Renal pelvis (tissue), 12 donors: ENCODE measurements at places on chromosomes 5 and 9. TPM values are rescaled to one million over a fixed set of nuclear protein-coding genes. Genes with fewer than 3 reads are reported as not detected.
A peak's percentile ranks its signal among the peaks of the same experiment; 100 is the strongest.

The TRPM6 gene
- polyA plus RNA-seq, result 0.95 TPM

The SEMA6A gene
- 46.0 TPM for polyA plus RNA-seq

The TTC1 gene
- polyA plus RNA-seq, result 57.2 TPM

The OCLN gene
- polyA plus RNA-seq, result 46.1 TPM

The CARTPT gene
- not detected for polyA plus RNA-seq

The WDR70 gene
- polyA plus RNA-seq, result 47.7 TPM

The SPTLC1 gene
- polyA plus RNA-seq, result 85.5 TPM

The ZDHHC11 gene
- 9.9 TPM for polyA plus RNA-seq

The ZNF79 gene
- polyA plus RNA-seq, result 8.0 TPM

The SPINK13 gene
- 0.91 TPM for polyA plus RNA-seq

DNA sequence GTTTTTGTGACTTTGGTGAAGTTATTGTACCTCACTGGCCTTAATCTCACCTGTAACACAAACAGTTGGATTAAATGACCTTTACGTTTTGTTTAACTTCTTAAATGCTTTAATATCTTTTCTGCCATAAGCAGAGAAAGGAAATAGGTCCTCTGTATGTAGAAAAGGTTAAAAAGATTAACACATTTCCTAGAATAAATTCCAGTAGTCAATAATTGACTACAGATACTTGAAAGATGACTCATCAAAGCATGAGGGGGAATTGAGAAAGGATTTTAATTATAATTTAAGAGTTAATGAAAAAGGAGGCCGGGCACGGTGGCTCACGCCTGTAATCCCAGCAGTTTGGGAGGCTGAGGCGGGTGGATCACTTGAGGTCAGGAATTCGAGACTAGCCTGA, 35.8 kb upstream of the CMYA5 start:
- no peak for DNase-seq

GRCh38 chr9:74414325-74414724, 82.8 kb upstream of the RORB start:
- DNase-seq, result no peak

- peak; percentile 56 for DNase-seq
These were observed 18.4 kb downstream of the LSM11 start for GRCh38 chr5:157761690-157762621.

DNA sequence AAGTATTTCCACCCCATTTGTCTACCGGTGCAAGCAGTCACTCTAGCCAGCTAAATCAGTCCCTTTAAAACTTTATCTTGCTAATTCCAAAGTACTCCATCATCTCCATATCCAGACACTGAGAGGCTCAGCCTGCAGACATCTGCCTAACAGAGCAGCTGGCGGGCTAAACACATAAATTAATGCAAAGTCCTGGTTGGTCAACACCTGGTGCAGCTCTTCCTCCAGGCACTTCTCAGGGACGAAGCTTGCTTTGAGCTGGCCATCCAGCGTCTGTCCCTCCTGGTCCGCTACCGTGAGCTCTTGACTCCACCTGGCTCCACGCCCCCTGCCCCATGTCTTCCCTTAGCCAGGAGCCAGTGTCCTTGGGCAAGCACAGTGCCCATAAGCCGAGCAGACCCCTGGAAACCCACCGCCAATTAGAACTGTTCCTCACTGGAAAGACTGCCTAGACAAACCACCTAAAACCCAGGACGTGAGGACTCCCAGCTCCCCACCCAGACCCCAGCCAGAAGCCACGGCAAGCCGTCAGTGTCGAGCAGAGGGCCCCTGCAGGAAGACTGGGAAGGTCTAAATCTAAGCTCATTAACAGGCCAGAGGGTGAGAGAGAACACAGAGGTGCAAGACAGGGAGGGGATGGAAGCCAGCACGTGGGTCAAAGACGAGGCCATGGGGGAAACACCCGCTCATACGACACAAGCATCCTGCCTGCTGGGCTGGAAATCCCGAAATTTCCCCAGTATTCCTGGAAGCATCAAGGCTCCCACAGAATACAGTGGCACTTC, 120.0 kb downstream of the COL23A1 start:
- DNase-seq, result no peak

- peak; percentile 86 for DNase-seq
These were observed 56.9 kb downstream of the ACER2 start for GRCh38 chr9:19465586-19466279.

DNA sequence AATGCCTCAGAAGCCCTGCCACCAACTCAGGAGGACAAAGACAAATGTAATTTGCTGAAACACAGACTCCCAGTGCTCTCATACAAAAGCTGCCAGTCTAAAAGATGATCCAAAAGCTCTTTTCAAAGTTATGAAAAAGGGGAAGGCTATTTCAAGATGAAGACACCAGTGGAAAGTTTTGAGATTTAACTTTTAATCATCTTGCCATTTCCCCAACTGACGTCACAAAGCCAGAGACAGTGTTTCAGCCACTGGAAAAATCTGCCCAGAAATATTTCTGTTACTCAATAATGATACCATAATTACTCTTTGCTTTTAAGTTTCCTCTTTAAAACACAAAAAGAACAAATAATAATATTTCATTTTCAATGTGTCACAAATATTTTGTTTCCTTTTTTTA, 20.9 kb downstream of the ENG start:
- no peak for DNase-seq

DNA sequence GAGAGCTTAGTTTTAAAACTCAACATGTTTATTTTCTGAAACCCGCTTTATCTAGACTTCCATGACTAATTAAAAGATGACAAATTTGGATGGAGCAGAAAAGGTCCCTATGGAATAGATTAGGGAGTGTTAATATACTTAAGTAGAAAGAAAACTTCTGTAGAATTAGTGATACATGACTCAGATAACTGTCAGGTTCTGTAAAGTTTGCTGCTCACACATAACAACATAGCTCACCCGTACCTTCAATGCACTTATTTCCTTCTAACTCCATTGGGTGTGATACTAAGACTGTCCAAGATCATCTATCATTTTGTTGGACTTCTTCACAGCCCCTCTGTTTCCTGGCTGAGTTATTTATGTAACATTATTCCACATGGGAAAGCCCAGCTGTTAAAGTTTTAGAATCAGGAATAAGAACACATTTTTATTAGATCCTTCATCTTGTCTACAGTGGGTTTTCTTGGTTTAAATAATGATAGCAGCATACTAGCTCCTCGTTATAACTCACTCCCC, 27.8 kb downstream of the TMEM167A start:
- DNase-seq, result peak; percentile 22

DNA sequence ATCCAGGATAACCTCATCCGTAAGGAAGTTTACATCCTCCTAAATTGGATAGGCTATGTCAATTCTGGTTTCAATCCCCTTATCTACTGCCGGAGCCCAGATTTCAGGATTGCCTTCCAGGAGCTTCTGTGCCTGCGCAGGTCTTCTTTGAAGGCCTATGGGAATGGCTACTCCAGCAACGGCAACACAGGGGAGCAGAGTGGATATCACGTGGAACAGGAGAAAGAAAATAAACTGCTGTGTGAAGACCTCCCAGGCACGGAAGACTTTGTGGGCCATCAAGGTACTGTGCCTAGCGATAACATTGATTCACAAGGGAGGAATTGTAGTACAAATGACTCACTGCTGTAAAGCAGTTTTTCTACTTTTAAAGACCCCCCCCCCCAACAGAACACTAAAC, 1.3 kb downstream of the ADRB2 start:
- DNase-seq, result no peak

DNA sequence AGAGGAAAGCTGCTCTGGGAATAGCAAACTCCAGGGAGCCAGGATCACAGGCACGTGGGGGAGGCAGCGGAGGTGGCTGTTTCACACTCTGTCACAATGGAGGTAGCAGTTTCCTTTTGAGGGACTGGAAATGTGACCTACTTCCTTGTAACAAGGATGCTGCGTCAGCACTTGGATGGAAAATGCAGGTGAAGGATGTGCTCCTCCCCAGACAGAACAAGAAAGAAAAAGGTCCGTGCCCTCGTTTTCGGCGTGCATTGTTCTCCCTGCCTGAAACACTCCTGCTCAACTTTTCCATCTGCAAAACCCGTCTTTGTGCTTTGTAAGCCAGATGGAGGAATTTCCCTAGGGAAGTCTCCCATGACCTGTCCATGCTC, 55.1 kb upstream of the SH3PXD2B start:
- DNase-seq, result no peak

DNA sequence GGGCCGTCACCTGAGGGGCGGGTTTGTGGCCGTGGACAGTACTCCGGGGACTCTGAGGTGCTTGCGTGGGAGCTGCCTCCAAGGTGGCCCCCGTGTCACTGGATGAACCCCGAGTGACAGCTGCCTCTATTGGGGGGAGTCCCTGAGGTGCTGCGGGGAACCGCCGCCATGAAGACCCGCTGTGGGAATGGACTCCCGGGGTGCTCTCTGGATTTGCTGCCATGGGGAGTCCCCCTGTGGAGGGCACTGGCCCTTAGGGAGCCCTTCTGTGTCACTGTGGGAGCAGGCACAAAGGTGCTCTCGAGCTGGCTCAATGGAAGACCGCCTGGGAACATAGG, 100.2 kb upstream of the CCL21 start:
- DNase-seq, result no peak

DNA sequence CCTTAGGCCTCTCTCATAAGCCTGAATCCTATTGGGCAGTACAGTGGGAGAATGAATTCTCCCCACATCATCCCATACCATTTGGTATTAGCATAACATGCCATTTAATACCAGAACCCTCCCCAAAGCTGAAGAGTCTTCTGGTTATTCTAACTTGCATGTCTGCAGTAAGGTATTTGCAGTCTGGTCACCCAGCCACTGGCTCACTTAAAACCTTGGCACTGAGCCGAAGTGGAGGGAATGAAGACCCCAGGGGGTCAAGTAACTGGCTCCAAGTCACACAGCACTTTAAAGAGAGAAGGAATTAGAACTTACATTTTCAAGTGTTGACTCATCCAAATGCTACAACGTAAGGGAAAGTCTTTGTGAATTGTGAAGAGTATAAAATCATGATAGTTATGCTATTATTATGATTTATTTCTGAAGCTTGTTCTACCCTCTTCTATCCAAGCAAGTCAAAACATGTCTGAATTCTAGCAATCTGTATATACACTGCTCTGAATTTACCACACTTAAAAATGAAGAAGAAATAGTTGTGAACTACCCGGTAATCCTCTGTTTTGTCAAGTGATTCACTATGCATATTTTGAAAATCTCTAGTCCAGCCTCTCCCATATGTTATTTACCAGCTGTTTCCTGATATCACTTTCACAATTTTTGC, 28.5 kb downstream of the GLRA1 start:
- DNase-seq, result no peak

- DNase-seq, result no peak
These were observed 17.2 kb upstream of the PRR16 start for GRCh38 chr5:120446901-120447300.

DNA sequence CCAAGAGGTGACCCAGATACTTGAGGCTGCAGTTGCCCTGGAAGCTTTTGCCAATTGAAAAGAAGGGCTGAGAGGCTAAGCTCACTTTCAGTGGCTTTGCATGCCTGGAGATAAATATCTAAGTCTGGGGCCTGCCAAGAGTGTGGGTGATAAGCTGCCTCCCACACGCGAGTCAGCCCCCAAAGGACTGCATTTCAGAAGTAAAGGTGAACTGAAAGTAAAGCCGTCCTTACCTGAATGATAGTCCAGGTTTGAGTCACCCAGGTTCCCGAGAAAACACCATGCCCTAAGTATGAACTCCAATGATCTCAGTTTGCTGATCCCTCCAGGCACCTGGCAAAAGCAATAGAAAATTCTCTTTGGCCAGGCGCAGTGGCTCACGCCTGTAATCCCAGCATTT, 22.5 kb upstream of the N4BP3 start:
- no peak for DNase-seq

GRCh38 chr9:91048749-91049148, 247.1 kb downstream of the SYK start:
- DNase-seq, result no peak

DNA sequence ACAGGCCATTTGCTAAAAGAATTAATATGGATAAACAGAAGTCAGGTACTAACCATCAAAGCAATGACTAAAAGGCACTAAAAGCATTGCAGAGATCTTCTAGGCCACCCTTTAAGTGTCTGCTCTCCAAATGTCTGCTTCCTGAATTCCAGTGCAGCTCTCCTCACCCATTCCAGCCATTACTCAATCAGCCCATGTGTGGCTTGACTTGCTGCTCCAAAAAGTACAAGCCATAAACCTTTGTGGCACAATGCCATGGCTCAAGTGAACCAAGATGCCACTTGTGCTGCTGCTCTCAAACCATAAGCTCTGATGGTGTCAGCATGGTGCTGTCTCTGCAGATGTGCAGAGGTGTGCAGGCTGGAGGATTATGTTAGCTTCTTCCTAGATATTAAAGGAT, 290.2 kb upstream of the POU5F2 start:
- DNase-seq, result no peak

DNA sequence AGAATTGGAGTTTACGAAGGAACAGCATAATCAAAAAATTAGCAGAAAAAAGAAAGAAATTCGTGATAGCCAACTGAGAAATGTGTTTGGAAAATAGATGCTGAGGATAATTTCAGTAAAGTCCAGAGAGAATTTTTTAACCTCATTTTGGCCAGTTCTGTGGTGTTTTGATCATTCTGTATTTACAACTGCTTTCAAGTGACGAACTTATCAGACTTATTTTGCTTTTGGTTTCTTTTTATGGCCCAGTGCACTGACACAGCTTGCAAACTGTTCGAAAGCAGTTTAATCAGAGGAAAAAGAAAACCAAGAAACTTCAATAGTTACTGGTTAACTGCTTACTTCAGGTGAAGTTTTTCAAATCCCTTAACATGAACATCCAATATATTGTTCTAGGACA, 1.9 kb downstream of the SDHA start:
- no peak for DNase-seq

DNA sequence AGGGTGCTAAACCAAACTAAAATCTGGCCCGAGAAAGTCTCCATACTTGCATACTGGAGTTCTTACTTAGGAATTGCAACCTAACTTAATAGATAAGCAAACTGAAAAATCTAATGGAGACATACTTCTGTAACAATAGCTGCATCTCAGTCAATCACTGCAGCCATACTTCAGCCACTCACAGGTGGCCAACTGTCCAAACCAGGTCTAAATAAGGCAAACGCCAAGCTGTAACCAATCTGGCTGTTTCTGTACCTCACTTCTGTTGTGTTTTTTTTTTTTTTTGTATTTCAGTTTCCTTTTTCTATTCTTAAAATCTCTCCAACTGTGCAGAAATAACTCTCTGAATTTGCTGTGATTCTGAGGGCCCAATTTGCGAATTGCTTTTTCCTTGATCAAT, 4.4 kb upstream of the NDUFB6 start:
- DNase-seq, result no peak

- no peak for DNase-seq
These were observed 304.4 kb upstream of the KIF2A start for GRCh38 chr5:62001640-62002039.

GRCh38 chr5:1204693-1205242, 3.4 kb downstream of the SLC6A19 start:
- peak; percentile 85 for DNase-seq

GRCh38 chr5:134139891-134140469, 25.5 kb downstream of the TCF7 start:
- DNase-seq, result no peak

GRCh38 chr5:19301271-19301670, 686.7 kb downstream of the CDH18 start:
- DNase-seq, result no peak

DNA sequence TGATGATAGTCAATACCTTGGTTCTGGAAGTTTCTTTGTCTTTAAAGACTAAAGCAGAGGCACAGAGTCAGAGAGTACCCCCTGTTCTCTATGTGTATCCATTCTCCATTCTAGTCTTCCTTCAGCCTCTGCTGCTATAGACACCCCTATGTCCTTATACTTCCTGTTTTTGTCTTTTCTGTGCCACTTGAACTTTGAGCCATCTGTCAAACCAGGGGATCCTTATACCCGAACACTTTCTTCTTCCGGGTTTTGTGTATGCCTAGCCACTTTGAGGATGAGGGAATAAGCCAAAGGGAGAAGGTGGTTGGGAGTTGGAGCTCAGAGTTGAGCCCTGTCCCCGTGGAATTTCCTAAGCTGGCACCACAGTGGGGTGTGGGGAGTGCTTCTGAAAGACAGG, 61.1 kb upstream of the IL6ST start:
- no peak for DNase-seq
